ENCODE measurements at places on chromosomes 3 and 15.

GRCh38 chr3:4680227-4680691 is 187.1 kb downstream of the ITPR1 start:
- DNase-seq = no peak

DNA sequence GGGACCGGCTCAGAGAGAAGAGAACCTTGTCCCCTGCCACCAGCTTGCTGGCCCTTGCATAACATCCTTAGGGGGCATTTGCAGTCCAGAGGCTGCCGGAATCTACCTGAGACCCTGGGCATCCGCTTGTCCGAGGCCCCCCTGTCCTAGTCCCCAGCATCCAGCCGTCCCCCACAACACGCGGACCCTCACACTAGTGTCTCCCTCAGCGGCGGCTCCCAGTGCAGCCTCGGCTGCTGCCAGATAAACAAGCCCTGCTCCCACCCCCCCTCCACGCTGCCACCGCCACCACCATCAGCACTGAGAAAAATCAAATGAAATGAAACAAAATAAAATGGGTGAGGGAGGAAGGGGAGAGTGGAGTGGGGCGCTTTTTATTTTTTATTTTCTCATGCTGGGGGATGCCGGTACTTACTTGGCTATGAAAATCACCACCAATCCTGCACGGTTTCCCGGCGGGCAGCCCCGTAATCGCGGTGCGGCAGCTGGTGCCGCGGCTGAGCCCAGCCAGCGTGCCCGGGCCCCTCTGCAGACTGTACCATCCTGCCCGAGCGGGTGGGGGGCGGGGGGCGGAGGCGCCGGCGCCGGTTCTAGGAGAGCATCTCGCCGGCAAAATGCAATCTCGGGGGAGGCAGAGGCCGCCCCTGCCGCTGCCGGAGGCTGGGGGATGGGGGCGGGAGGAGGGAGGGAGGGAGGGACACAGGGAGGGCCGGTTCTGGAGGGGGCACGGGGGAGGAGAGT is at the start of gene ATP2B2:
Gene ATP2B2, minus strand, starts transcription at position 537 of the 741 bp plus-strand sequence. CDS start 56,043 bp downstream, outside the sequence.
- no peak for DNase-seq

- DNase-seq = no peak
Measured at GRCh38 chr15:76979996-76980520, 14.9 kb upstream of the PSTPIP1 start.

GRCh38 chr3:44030285-44030684 is 211.4 kb upstream of the TOPAZ1 start:
- DNase-seq = no peak

DNA sequence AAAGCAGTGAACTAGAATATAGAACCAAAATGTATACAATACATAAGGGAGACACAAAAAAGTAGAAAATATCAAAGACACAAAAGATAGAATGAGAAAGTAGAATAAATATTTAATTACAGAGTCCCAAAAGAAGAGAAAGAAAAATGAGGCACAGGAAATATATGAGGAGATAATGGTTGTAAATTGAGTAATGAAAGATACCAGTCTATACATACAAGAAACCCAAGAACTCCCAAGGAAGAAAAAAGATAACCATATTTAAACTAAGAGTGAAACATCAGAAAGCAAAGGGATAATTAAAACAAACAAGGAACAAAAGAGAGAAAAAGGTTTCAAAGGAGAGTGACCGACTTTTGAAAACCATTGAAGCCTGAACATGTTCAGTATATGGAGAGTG is 47.3 kb downstream of the CPEB1 start:
- DNase-seq = no peak

DNA sequence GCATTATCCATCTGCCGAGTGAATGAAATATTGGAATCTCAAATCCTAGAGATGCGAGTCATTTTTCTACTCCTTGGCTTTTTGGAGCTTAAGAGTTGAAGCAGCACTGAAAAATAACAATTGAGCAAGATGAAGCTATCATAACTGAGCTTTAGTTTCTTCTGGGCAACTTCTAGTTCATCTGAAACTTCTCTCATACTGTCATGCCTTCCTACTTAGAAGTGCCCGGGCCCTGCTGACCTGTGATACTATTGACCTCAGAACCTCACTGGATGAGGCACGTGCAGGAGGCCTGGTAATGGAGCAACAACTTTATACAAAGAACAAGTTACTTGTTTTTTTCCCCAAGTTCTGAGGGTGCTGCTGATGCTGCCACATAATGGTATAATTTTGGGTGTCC is 48.5 kb upstream of the P3H2 start:
- DNase-seq = no peak

DNA sequence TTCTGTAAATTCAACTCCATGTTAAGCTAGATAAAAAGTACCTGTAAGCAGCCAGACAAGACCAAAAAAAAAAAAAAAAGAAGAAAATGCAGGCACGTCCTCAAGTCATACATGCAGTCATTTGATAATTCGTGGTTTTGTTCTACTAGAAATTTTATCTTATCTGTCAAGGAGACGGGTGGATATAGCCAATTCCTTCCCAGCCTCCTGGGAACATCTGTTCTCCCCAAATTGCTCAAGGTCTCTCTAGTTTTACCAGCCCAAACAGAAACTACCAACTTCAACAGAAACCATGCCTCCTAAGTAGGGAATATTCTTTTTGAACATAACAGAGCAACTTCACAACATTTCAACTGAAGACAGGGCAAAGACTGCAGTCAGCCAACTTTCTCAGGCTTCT is 19.5 kb downstream of the RYK start:
- DNase-seq = peak; percentile 79

DNA sequence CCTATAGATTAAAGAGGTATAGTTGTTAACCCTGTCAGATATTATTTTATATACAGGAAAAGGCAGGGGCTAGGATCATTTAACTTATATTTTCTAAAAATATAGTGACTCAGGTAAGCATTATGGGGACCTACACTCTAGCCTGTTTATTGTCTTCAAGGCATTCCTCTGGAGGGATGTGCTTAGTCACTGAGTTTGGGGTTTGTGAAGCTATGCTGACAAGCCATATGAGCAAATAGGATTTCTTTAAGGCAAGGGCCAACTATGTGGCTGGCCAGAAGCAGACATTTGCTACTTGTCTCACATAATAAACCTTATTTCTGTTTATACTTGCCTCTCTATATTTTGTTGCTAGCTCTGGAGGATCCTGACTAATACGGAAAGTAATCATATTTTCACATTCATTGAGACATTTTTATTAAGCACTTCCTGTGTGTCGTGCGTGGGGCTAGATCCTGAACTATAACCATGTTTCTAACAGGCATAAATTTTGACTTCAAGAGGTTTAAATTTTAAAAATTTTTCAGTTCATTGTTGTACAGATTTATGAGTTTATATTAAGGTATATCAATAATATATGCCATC is 153.4 kb downstream of the OTOL1 start:
- DNase-seq = no peak

GRCh38 chr3:42262525-42262924 is 3.5 kb downstream of the CCK start:
- no peak for DNase-seq

DNA sequence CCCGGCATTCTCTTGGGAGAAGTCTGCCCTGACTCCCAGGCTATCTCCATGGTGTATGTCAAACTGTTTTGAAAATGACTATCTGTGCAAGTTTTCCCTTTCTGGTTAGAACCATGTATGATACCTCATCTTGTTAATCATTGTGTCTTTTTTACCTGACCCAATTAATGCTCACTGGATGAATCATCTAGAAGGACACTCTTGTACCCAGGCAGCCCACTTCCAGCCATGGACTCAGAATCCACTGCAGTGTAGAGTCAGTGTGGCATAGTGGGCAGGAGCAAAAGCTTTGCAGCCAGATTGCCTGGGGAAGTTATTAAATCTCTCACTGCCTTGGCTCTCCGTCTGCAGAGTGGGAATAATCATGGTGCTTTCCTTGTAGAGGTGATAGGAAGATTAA is 1.2 kb downstream of the FAM3D start:
- no peak for DNase-seq

- no peak for DNase-seq
Measured at GRCh38 chr3:16266714-16267113, 1.7 kb downstream of the OXNAD1 start.

GRCh38 chr15:58947179-58947578 is 13.7 kb upstream of the SLTM start:
- no peak for DNase-seq

DNA sequence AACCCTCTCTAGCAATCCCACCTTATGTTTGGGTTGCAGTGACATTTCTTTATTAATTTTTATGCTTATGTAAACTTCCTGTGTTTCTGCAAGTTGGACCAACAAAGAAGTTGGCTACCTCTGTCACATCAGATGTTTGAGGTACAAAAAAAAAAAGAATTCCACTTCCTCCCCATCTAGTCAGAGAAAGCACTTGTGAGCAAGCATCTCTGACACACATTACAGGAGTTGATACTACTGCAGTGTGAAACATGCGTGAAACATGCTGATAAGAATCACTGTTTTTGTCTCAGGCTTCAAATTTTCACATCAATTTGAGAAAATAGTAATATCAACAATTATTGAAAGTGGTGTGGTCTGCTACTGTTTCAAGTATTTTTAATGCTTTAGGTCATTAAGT is 1.3 kb downstream of the SCAANT1 start:
- peak; percentile 24 for DNase-seq

DNA sequence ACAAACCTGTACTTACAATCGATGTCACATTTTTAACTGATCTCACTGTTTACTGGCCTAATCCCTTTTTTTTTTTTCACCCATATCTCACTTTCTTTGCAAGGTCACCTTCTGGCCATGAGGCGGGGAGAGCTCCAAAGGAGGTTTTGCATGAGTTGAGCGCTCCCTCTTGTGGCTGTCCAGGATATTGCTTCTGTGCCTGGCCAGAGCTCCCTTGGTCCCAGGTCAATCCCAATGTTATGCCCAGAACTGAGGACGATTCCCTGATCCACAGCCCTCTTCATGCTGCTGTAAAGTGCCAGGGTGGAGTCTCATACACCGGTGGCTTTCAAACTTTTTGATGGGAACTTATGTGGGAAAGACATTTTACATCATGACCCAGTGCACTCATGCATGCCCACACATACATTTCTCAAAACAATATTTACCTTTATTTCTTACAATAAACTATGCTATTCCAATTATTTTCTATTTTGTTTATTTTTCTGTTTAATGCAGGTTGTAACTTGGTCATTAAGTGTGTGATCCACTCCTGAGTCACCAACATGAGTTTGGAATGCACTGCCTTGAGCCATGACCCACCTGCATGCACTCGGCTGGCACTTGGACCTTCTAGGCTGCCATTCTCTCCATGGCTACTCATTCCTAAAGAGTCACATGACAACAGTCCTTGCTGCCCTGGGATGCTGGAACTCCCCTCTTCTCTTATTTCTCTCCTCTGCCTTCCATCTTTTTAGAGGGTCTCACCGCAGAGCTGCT is 9.6 kb upstream of the SST start:
- peak; percentile 77 for DNase-seq

GRCh38 chr3:144344925-144345548 is 373.4 kb downstream of the DIPK2A start:
- no peak for DNase-seq

GRCh38 chr3:184608209-184608608 is 46.6 kb downstream of the EPHB3 start:
- DNase-seq = no peak

- no peak for DNase-seq
Measured at GRCh38 chr3:112759681-112760080, 87.0 kb downstream of the CD200R1L start.

DNA sequence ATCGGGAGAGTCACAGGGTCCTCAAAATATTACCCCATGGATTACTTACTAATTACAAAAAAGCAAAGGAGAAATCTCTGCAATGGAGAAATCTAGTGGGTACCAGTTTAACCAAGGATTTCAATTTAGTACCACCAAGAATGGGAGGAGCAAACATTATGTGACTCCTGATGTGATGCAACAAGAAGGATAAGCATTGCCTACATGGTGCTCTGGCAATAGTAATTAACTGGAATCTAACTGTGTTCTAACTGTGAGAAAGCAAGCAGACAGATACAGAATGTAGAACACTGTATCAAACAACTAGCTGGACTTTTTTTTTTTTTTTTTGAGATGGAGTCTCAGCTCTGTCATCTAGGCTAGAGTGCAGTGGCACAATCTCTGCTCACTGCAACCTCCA is 159.2 kb downstream of the TNIK start:
- no peak for DNase-seq

GRCh38 chr15:51842852-51843737 is 13.6 kb downstream of the TMOD3 start:
- DNase-seq = peak; percentile 18

All from erythroblast (primary cell).